Heart left ventricle (tissue), 16 donors: ENCODE measurements at places on chromosomes 7 and 10. TPM values are rescaled to one million over a fixed set of nuclear protein-coding genes. Genes with fewer than 3 reads are reported as not detected.

- peak; percentile 22 for DNase-seq
Measured at GRCh38 chr7:2659556-2660358, 28.0 kb downstream of the TTYH3 start.

DNA sequence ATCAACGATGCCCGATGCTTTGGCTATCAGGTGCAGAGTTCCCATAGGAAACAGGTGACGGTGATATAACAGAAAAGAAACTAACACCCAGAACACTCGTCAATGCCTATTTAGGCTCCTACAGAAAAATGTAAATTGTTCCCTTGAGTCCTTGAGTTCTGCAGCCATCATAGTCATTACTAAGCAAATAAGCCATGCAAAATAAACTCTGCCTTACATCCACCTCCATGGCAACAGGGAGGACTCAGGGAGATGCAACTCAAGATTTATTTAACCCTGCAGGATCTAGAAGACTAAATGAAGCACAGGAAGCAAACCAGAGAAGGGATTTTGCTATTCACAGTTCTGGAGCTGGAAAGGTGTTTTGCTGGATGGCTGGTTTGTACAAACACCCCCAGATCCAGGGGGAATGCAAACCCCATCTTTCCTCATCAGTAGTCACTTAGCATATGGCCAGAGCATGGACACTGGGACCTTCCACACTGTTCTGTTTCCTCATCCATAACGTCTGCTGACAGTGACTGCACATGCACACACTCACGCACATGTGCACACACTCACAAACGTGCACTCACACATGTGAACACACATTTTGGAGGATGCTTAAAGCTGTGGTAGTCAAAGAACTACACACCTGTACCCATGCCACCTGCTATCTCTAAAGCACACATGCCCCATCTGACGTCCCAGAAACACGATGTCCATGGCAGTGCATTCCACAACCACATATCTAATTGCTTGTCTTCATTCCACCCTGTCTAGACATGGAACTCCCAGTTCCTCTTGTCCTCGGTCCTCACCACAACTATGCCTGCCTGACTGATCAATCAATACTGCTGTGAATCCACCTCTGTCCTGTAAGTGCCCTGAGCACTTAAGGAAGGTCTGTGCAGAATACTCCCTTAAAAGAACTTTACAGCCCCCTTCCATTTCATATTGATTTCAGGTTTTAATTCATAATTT is 178.2 kb downstream of the COBL start:
- no peak for DNase-seq

DNA sequence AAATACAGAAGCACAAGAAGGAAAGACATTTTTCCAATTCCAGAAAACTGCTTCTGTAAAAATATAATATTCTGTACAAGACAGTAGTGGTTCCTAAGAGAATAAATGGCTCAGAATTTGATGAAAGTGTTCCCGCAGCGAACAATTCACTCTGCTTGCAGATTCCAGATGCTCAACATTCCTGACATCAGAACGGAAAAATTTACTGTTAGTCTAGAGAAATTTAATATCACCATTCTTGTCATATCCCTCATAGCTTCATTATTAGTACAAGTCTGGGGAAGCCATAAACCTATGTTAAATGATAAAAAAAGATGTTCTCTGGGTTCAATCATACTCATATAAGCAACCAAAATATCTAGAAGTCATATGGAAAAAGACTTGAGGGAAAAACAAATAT is 83.6 kb downstream of the MPP7 start:
- DNase-seq = no peak

The SLC13A4 gene
- 0.08 TPM for polyA plus RNA-seq

The C7orf33 gene
- polyA plus RNA-seq = not detected
